ENCODE measurements at places on chromosomes 3 and 15.

DNA sequence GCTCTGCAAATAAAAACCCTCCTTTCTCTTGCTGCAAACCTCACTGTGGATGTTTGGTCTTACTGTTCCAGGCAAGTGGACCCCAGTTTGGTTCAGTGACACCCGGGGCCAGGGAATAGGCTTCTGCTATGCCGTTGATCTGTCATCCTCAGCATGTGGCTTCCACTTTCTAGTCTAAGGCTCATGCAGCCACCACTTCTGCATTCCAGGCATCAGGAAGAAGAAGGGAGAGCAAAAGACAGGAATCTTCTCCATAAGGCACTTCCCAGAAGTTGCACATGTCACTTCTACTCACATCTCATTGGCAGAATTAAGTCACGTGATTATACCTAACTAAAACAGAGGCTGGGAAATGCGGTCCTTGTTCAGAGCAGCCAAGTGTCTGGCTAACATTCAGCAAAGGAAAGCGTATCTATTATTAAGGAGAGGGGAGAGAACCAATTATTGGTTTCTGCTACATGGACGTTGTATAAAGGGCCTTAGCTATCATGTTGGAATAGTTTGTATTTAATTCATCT lies 173.6 kb upstream of the PFN2 start:
- no peak for DNase-seq

DNA sequence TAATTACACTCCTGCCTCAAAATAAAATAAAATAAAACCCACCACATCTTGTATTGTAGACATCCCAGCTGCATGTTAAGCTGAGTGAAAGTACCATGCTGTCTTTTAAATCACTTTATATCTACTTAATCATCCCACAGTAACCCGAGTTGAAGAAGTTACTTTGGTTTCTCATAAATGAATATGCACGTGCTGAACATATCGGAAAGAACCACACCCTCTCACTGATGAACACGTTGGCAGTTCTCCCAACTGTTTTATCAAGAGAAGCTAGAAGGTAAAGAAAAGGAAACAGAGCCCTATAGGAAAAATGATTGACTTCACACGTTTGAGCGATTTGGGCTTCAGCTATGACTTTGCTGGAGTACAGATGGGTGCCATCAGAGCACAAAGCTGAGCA lies 15.9 kb upstream of the TM4SF19 start:
- DNase-seq = no peak

DNA sequence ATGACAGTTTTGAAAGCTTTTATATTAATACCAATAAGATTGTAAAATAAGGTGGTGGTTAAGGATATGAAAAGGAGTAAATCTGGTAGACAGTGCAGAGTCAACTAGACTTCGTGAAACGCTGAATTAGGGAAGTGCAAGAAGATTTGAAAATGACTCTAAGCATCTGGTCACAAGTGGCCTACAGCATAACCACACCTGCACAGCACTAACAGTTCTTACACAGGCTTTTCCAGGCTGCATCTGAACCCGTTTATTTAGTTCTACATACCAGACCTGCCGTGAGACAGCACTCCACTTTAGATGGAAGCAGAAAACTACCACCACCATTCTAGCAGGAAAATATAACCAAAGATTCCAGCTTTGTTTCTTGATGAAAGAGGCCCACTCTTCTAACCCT lies 1.9 kb downstream of the DMXL2 start:
- DNase-seq = no peak

- no peak for DNase-seq
Observed at GRCh38 chr3:118187221-118187620, 847.4 kb downstream of the IGSF11 start.

- DNase-seq = no peak
Observed at GRCh38 chr15:57772223-57772957, 65.9 kb downstream of the POLR2M start.

GRCh38 chr15:96123630-96124187 lies 206.8 kb upstream of the NR2F2 start:
- no peak for DNase-seq

GRCh38 chr3:25576831-25577454 lies 87.8 kb downstream of the TOP2B start:
- DNase-seq = no peak

GRCh38 chr3:22292681-22293080 lies 541.7 kb upstream of the ZNF385D start:
- no peak for DNase-seq

DNA sequence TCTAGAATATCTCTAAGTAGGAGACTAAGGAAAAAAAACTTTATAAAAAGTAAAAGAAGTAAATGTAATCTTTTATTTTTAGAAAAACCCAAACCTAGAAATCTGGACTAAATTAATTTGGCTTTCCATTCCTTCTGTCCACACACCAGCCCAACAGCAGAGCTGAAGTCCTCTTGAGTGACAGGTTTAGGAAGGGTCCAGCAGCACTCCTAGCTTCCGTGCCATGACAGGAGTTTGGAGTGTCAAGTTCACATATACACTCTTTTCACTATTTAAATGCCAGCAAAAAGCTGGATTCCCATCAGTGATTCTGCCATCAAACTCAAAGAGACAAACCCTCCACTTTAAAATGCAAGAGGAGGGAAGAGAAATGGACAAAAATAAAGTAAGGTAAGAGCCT lies 13.1 kb downstream of the PROK2 start:
- DNase-seq = no peak

GRCh38 chr3:129913618-129914017 lies 20.1 kb upstream of the TMCC1 start:
- DNase-seq = no peak

DNA sequence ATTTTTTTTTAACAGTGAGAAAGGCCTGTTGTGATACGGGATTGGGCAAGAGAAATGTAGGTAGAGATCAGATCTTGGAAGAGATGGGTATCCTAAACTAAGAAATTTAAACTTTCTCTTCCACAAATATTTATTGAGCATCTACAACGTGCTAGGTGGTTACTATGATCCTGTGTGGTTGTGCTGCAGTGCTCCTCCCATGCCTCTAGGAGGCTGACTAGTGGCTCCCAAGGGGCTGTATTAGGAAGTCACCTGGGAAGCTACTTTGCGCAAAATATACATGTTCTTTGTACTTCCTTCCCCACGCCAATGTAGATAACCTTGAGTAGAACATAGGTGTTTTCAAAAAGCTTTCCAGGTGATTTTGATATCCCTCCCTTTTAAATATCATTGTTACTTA lies 27.2 kb downstream of the USP3 start:
- no peak for DNase-seq

GRCh38 chr15:75631935-75632334 lies 6.4 kb upstream of the SNUPN start:
- no peak for DNase-seq

DNA sequence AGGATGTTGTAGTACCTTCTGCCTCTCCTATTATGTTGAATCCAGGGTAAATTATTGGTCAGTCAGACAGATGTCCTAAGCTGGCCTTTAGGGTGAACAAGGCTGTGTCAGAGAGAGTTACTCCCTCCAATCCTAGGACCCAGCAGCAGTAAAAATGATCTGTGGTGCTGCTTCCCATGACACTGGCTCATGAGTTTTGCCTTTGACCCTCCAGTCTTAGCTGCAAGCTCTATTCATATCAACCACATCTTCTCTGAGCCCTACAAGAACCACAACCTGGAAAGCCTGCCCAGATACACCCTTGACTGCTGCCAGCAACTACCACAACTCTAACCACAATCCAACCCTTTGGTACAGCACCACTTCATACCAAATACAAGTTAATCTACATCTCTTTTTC lies 27.2 kb upstream of the PHLDB2 start:
- DNase-seq = no peak

DNA sequence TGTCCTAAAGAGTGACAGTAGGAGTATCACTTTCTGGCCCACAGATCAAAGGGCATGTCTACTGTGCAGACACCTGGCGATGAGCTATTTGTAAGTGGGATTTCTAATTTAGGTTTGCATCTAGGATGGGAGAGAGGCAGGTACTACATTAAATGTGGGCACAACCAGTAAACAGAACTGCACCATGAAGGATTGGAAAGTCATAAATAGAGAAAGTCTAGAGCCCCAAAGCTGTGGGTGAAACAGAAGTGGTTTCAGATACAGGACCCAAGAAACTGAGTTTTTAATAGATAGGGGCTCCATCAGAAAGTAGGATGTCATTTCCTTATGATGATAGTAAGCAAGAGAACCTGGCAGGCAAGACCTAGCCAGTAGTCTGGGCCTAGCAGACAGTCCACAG lies 35.2 kb upstream of the SPPL2A start:
- DNase-seq = no peak

DNA sequence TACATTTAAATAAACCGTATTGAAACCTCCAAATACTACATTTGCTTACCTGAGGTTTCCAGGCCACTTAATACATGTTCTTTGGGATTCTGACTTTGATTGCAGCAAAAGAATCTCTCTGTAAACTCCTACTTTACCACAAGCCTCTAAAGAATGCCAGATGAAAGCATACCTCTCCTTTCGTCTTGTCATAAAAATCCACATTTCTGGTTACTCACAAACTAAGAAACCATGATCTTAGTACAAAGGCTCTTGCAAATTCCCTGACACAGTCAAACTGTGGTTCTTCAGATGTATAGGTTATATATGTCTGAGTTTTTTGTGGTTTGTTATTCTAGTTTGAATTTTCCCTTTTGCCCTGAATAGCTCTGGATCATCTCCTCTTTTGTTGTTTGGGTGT lies 188.4 kb downstream of the RAP2B start:
- DNase-seq = no peak

DNA sequence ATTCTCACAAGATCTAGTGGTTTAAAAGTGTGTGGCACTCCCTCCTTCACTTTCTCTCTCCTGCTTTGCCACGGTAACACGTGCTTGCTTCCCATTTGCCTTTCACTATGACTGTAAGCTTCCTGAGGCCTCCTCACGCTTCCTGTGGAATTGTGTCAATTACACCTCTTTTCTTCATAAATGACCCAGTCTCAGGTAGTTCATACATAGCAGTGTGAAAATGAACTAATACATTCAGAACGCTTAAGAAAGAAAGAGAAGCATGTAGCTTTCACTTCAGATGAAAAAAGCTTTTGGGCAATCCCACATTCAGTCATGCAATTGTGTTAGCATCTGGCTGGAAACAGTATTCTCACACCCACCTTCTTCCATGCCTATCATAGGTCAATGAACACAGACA lies 24.4 kb downstream of the P3H2 start:
- no peak for DNase-seq

DNA sequence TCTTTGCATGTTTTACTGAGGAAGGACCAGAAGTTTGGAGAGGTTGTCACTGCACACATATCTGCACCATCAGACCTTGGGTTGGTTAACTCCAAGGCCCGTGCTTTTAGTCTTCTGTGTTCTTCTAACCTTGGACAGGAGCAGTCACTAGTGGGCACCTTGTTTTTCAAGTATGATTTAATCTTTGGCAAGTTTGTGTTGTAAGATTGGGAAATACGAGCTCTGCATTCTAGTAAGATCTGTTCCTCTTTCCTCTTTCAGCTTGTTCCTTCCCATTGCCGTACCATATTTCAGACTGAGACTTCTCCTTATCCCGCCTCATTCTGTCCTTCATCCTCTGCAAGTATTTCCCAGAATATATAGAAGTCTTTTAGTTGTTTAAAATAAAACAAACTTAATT lies 5.1 kb downstream of the TMOD2 start:
- no peak for DNase-seq

GRCh38 chr3:43995547-43996378 lies 245.9 kb upstream of the TOPAZ1 start:
- no peak for DNase-seq

GRCh38 chr15:40048211-40048792 lies 9.3 kb upstream of the SRP14 start:
- no peak for DNase-seq

- DNase-seq = no peak
Observed at GRCh38 chr3:105793040-105793439, 75.8 kb downstream of the CBLB start.

DNA sequence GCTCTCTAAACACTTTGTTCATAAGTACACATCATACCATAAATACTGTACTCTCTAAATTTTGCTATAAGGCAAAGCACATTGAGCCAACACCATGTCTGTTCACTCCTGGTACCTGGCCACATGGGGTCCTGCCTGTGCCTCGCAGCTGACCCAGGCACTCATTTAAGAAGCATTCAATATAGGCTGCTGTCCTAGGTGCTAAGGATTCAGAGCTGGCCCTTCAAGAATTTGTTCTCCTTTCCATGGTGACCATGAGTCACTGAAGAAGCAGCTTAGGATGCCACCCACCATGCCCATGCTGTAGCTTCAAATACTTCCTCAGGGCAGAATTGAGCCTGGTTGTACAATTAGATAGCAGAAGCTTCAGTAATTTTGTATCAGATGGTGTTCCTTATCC lies 119.2 kb upstream of the ZBED2 start:
- DNase-seq = no peak

DNA sequence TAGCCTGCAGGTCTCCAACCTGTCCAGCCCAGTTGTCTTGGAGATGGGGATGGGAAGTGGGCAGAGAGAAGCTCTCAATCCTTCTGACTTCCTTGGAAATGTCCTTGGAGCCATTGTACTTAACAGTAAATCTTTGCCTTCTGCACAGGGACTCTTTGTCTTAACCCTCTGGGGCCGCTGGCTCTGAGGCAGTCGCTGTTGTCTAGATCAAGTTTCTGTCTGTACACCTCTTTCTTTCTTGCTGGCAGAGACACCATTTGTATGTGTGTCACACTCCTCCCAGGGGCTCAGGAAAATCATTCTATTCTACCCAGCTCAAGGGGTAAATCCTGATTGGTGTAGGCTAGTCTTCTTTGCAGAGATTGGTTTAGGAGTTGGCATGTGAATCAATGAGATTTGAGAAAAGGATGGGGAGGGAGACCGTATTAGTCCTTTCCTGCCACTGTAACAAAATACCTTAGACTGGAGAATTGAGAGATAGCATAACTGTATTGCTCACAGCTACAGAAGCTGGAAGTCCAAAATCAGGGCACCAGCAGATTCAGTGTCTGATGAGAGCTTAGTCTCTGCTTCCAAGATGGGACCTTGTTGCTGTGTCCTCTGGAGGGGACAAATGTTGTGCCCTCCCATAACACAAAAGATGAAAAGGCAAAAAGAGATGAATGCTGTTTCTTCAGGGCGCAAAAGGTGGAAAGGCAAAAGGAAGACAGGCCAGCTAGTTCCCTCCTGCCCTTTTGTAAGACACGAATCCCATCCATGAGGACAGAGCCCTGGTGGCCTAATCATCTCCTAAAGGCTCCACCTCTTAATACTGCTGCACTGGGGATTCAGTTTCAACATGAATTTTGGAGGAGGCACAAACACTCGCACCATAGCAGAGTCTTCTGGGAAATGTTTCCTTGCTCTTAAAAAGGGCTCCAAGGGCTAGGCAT lies 66.3 kb downstream of the PPCDC start:
- no peak for DNase-seq
